Naive thymus-derived CD4-positive, alpha-beta T cell (primary cell): ENCODE measurements at places on chromosomes 12 and 14. TPM values are rescaled to one million over a fixed set of nuclear protein-coding genes. Genes with fewer than 3 reads are reported as not detected.

DNA sequence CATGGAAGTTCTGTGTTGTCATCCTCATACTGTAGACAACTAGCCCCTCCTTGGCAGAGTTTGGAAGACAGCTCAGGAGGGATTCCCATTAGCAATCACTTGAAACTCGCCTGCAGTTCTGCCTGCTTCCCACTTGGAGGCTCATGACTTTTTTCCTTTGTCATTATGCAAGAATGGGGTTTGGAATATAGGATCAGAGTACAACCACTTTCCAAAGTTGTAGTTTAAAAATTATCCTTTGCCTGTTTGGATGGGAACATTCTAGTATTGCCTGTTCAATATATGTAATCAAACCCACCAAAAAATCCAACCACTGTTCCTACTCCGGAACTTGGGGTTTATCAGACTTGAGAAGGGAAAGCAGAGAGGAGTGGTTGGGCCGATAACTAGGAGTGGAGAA lies 2.1 kb upstream of the GPD1 start:
- DNase-seq: no peak

DNA sequence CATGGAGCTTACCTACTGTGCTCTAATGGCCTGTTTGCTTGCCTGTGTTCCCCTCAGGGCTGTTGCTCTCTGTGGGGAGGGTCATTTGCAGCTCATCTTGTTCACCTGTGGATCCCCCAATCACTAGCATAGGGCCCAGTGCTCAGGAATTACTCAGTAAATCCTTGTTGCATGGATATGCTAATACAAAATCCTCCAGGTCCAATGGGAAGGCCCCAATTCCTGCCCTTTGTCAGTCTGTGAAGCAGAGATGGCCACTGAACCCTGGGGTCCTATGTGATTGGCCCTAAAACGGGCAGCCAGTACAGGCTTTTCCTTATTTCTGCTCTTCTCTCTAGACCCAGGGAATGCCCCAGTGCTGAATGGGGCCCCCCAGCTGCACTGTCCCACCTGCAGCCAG lies 44.1 kb downstream of the FOS start:
- no peak for DNase-seq

DNA sequence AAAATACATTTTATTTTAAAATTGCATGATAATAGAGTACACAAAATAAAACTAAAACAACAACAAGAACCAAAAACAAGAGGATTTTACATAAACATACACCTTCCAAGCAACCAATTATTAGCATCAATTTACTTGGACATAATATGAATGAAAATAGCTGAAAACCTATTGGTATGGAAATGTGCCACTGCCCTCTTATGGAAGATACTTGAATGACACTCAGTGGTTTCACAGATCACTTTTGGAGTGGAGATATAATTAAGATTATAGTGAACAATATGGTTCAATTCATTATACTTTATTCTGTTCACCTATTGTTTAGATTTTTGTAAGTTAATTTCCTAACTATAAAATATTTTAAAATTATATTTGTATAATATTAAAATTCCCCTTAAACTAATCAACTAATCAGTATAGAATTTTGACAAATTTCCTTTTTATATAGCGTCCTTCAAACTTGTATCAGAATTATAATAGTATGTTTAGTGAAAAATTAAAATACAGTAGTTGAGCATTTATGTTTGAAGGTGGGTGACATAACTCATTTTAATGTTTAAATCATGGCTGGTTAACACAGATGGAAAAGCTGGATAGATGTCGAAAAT lies 70.1 kb downstream of the SLC6A15 start:
- DNase-seq: no peak

DNA sequence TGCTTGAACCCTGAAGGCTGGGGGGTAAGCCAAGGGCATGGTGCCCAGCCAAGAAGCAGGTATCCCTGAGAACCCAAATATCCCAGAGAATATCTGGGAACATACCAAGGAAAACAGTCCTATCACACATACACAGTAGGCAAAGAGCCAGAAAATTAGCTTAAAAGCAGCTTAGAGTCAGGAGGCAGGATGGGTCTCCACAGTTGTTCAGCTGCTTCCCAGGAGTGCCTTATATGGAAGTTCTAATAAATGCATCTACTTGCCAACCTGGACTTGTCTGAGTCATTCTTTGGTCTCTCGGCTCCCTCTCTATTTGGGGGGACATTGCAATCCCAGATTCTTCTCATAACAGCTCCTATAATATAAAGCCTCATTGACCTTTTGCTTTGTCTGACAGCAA lies 9.0 kb upstream of the GPR135 start:
- no peak for DNase-seq

- no peak for DNase-seq
These were observed 16.8 kb upstream of the FOS start for GRCh38 chr14:75261820-75262219.

The ACACB gene
- 40.8 TPM for total RNA-seq

The CLEC1B gene
- total RNA-seq: not detected
